ENCODE measurements at places on chromosomes 12 and 14. TPM values are rescaled to one million over a fixed set of nuclear protein-coding genes. Genes with fewer than 3 reads are reported as not detected.
A peak's percentile ranks its signal among the peaks of the same experiment; 100 is the strongest.

DNA sequence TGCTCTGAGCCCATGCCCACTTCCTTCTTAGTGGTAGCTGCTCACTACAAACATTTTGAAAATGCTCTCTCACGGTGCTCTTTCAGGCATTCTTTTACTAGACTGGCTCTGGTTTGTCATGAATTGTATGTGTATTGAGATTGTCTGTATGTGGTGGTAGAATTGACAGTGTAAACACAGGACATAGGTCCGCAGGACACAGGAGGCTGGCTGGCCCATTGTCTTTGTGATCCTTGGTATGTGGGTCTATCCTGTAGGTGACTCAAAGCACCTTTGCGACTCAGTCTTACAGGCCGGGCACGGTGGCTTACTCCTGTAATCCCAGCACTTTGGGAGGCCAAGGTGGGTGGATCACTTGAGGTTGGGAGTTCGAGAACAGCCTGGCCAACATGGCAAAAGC is 250.9 kb downstream of the C12orf75 start:
- DNase-seq, result no peak

DNA sequence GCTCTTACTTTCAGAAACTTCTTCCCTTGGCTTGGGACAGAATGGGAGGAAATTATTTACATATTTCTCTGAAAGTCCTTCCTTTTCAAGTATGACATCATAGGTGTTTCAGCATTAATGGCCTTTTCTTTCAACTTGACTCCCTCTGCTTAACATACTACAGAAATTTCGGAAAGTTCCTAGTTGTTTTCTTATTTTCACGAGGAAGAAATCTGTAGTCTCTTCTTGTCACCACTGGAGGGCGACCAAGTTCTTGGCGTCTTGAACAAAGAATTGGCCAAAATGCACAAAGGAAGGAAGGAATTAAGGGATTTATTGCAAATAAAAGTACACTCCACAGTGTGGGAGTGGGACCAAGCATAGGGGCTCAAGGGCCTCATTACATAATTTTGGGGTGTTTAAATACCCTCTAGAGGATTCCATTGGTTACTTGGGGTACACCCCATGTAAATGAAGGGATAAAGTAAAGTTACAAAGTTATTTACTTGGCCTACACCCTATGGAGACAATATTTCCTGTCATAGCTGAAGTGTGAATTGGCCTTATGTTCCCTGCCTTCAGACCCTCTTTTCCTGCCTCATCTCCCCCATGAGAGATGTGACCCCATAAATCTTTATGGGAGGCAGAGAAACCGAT is 70.4 kb downstream of the RPL10L start:
- DNase-seq, result peak; percentile 5

Gene GRIP1
- total RNA-seq, result 7.5 TPM

DNA sequence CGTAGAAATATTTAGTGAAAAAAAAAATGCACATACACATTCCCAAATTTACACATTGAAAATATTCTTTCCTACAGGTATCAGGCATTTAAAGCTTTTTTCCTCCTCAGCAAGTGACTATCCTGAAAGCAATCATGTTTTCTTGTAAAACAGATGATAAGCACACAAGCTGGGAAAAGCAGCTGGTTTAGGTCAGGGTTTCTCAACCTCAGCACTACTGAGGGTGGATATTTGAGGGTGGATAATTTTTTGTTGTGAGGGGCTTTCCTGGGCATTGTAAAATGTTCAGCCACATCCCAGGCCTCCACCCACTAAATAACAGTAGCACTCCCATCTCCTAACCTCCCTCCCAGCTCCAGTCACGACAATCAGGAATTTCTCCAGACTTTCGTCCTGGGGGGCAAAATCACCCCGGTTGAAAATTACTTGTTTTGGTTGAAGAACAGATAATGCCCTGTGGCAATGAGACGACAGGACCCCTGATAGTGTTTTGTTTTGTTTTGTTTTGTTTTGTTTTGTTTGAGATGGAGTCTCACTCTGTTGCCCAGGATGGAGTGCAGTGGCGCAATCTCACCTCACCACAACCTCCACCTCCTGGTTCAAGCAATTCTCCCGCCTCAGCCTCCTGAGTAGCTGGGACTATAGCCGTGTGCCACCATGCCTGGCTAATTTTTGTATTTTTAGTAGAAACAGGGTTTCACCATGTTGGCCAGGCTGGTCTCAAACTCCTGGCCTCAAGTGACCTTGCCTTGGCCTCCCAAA is 15.0 kb upstream of the NT5DC3 start:
- no peak for DNase-seq

DNA sequence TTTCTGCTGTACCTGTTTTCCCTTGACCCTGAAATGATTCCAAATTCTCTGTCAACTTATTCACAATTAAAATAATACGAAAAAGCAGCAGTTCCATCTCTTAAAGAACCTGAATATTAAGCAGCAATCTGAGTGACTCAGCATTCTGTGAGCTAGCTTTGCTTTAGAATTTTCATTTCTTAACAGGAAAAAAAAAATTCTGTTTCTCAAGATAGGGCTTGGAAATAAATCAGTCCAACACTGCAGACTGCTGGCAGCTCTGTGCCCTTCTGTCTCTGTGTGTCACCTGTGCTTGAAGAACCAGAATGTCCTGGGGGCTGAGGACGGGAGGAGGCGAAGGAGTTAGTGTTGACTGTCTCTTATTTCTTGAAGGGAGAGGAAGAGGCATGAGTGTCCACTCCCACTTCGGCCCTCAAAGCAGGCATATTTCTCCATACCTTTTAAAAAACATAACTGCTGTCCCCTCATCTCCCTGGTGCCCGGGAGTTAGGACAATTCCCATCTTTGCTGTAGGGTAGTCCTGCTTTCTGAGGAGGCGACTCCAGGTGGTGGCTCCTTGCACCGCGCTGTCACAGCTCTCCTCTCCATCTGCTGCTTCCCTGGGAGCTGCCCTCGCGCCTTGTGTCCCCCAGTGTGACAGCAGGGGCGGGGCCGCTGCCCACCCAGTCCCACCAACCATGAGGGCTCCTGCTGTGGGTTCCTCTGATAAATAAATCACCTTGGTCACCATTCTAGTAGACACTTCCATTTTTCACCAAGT is 203.1 kb downstream of the CALM1 start:
- DNase-seq, result no peak

Gene TXNRD1
- 36.6 TPM for total RNA-seq

Measured in body of pancreas (tissue), 4 donors.